Hematopoietic multipotent progenitor cell treated with erythropoietin and hydrocortisone succinate and interleukin-3 and kit ligand, for 4 days (in vitro differentiated cells): ENCODE measurements at places on chromosomes 7 and 10.

DNA sequence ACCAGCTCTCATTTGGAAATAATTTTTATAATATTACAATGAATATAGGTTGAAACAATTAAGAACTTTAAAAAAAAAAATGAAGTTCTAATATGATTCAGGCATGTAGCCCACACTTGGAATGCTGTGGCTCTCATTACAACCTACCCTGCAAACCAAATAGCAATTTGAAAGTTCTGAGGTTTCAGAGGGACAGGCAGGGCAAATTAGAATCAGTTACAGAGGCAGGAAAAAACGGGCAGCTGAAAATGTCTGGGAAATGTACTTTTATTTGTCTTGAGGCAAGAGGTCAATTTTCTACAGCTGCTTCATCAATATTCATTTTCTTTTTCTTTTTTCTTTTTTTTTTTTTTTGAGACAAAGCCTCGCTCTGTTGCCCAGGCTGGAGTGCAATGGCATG, 95.3 kb downstream of the PIP4K2A start:
- DNase-seq = no peak

- no peak for DNase-seq
Measured at GRCh38 chr7:90180649-90181048, 26.4 kb downstream of the STEAP1 start.

- DNase-seq = no peak
Measured at GRCh38 chr10:3432081-3432825, 259.7 kb upstream of the PITRM1 start.

- DNase-seq = no peak
Measured at GRCh38 chr7:32258265-32258664, 188.1 kb upstream of the PDE1C start.

- no peak for DNase-seq
Measured at GRCh38 chr10:4686644-4686996, 139.4 kb upstream of the AKR1E2 start.

DNA sequence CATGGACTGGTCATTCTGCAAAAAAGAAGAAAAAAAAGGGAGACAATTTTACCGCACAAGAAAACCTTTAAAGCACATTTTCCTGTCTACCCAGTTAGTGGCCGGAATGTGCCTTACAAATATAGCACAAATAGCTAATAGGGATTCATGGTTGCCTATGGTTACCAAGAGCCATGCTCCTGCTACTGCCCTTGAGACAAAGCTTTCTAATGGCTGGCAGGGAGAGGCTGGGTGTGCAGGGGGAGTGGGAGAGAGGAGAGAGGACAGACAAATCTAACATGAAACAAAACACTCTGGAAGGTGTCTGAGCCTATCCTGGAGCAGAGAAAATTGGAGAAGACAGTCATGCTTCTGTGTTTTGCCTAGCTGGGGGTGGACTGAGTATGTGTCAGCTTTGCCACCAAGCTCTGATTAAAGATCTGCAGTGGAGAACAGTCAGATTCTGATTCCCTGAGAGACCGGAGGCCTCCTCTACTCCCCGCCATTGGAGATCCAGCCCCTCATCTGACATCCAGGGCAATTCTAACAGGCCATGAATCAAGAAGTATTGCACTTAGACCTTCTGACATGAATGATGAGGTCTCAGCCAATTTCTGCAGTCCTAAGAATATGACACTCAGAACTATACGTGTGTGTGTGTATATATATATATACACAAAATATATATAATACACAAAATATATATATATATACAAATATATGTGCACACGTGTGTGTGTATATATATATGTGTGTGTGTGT, 80.2 kb downstream of the PRTFDC1 start:
- no peak for DNase-seq
